ENCODE measurements at places on chromosomes 6 and 20.

DNA sequence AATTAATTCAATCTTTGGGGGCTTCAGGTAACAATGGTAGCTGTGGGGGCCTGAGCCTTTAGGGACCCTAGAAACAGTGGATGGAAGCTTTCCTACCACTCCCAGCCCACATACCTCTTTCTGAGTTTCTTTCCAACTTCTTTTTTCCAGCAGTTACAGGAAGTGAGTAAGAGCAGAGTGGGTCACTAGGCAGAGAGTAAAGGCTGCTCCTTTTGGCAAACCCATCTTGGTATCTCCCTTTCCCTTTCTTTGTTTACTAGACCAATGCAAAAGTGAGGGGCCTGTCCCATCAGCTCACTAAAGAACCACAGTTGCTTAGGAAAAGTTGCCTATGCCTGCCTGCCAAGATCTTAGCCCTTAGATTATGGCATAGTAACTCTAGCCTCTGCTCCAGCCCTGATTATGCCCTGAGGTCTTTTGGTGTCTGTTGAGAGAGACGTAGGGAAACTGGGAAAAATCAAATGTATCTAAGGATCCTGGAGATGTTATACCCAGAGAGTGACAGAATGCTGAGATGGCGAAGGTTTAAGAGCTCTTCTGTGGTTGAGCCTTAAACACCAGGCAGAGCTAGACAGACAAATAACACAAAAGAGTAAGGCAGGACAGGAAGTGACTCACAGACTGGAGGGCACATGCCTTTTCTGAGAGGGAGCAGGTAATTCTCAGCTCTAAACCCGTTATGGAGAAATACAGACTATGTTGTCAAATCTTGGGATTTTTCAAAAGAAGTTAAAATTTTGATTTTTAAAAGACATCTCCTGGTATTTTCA lies 31.3 kb downstream of the TRMT6 start:
- DNase-seq: no peak

DNA sequence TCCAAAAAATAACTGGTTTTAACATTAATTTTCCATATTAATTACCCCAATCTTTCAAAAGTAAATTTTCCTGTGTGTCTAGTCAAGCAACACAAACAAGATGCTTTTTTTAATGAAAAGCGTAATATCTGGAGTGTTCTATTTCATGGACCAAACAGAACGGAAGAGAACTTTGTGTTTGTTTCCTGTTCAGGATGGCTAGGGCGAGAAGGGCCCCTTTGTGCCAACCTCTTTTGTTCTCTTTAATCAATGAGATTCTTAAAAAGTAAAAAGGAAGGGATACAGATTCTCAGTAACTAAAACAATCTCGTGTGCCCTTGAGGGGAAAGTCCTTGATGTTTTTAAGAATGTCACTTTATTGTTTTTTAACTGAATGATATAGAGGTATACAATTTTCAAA lies 55.7 kb downstream of the GNAS start:
- DNase-seq: no peak

GRCh38 chr6:57159127-57159526 lies 13.0 kb upstream of the BAG2 start:
- no peak for DNase-seq

DNA sequence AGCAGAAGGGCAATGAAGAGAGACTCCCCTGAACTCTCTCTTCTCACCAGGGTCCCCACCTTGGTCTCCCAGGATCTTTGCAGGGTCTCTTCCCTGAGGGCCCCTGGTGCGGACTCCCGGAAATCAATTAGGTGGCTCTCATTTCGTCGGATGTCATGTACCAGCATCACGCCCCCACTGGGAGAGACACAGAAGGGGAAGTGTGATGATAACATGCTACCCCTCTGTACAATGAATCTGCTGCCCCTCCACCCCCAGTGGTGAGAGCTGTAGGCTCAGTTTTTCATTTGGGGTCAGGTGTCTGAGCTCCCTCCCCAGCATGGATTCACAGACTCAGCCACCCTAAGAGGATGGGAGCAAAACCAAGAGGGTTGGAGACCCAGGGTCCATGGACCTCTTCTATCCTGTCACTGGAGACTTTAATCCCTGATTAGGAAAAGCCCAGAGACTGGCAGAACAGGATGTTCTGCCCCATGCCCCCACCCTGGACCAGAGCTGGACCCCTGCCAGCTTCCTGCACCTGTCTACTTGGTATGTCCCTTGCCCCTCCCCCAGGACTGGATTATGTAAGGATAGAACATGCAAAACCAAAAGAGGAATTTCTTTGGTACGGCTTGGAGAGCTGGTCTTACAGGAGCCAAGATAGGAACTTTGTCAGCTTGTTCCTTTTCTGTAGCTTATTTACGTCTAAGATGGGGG lies 11.1 kb downstream of the GGT7 start:
- DNase-seq: no peak

- no peak for DNase-seq
Measured at GRCh38 chr20:50804437-50805348, 9.8 kb downstream of the BCAS4 start.

GRCh38 chr6:122276637-122277036 lies 122.8 kb upstream of the HSF2 start:
- no peak for DNase-seq

GRCh38 chr6:11078266-11078665 lies 15.4 kb upstream of the SMIM13 start:
- DNase-seq: no peak

DNA sequence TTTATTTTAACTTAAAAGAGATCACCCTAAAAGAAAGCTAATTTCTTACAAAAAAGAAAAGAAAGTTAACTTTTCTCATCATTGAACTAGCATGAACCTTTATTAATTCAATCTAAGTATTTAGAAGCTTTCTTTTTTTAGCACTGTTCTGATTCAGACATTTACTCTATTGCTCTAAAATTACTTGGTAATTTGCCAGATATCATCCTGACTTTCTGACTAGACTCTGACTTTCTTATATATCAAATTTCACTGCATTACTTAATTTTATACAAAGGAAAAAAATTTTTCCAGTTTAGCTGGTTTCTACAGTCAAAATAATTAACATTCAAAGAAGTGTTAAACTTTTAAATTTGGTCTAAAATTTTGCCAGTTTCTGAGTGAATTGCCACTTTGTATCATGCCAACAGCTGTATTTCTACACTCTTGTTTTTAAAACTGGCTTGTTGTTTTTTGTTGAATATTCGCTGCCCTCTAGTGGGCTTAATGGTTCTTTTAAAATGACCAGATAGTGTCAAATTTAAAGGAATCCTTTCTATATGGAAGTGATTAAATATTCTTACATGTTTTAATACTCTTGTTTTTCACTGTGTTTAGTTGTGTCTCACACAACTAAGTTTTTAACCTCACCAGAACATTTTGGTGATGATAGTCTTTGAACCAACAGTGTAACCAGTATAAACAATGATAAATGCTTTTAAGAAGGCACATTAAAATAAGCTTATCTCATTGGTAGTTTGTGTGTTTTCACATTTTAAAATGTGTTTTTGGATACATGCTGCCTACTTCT lies 102.0 kb downstream of the POPDC3 start:
- DNase-seq: no peak

DNA sequence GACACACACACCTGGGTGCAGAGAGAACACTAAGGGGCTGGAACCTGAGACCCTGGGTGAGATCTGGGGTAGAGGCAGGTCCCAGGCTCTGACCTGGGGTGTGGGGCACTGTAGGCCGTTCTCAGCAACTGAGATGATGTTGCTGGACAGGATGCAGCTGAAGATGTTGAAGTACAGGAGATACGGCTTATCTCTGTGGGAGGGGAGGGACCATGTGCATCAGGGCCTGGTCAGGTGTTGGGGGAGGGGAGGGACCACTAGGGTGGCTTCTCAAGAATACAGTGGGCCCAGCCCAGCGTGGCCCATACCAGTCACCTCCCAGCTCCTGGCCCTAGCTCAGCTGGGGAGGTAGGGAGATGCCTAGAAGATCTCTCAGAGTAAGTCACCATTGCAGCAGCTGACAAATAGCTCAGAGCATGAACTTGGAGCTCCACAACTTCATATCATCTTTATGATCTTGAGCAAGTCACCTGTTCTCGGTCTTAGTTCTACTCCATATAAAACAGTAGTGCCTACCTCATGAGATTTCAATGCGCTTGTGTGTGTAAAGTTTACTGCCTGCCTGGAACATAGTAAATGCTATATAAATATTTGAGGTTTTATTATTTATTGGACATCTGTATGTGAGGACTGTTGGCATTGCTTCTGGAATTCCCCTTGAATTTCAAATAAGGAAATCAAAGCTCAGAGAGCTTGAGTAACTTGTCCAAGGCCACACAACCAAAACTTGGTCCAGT lies 3.8 kb downstream of the SLC44A4 start:
- no peak for DNase-seq

- no peak for DNase-seq
Measured at GRCh38 chr6:31906122-31906521, 4.2 kb upstream of the ZBTB12 start.

DNA sequence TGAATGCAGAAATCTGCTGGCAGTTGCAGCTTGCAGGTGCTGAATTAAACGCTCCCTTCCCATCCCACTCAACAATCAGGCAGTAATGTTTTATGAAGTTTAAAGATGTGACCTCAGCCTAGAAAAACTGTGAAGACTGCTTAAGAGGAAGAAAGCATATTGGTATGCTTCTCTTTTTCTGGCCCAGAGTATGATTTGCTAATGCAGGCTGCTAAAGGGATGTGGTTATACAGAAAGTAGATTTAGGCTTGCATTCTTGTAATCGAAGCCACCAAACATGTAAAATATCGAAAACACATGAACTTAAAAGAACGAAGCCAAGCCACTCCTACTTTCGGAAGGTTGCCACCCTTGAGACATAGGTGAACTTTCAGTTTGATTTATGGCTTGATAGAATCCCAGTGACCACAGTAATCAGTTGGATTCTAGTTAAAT lies 40.7 kb downstream of the MAP3K5 start:
- no peak for DNase-seq

DNA sequence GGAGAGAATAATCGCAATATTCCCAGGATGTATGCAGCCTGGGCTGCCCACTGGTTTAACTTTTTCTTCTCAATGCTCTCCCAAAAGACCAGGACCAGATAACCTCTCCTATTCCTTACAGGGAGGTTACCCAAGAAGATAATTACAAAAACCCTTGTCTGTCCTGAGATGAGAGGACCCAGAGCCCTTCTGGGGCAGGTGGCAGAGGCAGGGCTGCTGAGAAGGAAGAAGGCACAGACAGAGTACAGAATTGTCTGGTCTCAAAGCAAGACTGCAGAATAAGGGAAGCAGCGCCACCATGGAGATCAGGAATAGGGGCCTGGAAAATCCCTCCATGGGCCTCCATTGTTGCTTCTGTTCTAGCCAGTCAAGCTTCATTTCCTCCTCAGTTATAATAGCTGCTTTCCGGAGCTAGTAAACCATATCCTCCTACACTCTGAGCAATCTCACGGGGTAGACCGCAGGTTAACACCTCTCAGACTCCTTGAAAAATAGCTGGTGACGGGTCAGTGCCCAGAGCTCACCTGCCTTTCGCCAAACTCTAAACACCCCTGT lies 463 bp upstream of the HLA-DMB start:
- DNase-seq: no peak

GRCh38 chr6:23154159-23154558 lies 584.8 kb downstream of the HDGFL1 start:
- no peak for DNase-seq

GRCh38 chr6:23498013-23498412 lies 628.0 kb upstream of the NRSN1 start:
- no peak for DNase-seq
